Stimulated activated naive CD4-positive, alpha-beta T cell treated with Interleukin-2 at 50 U/mL for 16 hours (primary cell): ENCODE measurements at places on chromosomes 7 and 10.

GRCh38 chr7:5997210-5997808 lies 11.5 kb downstream of the PMS2 start:
- DNase-seq: peak; percentile 20

DNA sequence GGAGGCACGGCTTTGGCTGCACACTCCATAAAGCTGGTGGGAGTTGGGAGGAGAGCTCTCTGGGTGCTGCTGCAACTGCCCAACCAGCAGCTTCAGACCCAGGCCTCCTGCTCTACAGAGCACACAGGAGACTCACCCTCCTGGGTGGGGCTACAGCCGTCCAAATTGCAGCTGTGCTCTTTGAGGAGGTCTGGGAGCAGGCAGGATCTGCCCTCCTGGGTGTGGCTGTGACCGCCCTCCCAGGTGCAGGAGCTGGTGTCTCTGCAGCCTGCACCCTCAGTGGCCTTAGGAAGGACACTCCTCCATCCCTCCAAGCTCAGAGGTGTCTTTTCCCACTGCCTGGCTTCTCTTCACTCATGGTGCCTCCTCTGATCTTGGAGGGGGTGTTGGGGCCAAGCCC lies 20.0 kb upstream of the PRF1 start:
- no peak for DNase-seq

- DNase-seq: no peak
Observed at GRCh38 chr7:25399000-25399750, 170.9 kb upstream of the NPVF start.

GRCh38 chr7:117006907-117007684 lies 53.8 kb downstream of the ST7 start:
- DNase-seq: no peak

- no peak for DNase-seq
Observed at GRCh38 chr10:51789118-51789517, 89.7 kb upstream of the CSTF2T start.

GRCh38 chr7:104091242-104091641 lies 101.8 kb upstream of the RELN start:
- DNase-seq: no peak

DNA sequence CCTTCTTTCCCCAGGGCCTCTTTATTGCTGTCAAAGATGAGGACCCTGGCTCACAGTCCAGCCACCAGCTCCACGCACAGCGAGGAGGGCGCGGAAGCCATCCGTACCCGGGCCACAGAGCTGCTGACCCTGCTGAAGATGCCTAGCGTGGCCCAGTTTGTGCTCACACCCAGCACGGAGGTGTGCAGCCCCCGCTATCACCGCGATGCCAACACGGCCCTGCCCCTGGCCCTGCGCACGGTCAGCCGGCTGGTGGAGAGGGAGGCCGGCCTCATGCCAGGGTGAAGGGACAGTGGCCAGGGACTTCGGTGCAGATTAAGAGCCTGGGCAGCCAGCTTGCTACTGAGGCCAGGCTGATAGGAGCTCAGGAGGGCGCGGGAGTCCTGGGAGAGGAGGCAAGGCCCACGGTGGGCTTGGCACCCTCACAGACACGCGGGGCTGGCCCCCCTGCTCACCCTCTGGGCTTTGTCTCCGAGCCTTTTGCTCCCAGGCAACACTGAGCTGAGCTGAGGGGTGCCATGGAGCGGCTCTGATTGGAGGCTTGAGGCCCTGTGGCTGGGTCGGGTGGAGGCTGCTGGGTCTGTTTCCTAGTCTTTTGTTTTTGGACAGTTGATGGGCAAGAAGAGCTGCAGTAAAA lies 15.8 kb downstream of the AP5Z1 start:
- no peak for DNase-seq

GRCh38 chr10:11227103-11227502 lies 209.4 kb downstream of the CELF2 start:
- no peak for DNase-seq

DNA sequence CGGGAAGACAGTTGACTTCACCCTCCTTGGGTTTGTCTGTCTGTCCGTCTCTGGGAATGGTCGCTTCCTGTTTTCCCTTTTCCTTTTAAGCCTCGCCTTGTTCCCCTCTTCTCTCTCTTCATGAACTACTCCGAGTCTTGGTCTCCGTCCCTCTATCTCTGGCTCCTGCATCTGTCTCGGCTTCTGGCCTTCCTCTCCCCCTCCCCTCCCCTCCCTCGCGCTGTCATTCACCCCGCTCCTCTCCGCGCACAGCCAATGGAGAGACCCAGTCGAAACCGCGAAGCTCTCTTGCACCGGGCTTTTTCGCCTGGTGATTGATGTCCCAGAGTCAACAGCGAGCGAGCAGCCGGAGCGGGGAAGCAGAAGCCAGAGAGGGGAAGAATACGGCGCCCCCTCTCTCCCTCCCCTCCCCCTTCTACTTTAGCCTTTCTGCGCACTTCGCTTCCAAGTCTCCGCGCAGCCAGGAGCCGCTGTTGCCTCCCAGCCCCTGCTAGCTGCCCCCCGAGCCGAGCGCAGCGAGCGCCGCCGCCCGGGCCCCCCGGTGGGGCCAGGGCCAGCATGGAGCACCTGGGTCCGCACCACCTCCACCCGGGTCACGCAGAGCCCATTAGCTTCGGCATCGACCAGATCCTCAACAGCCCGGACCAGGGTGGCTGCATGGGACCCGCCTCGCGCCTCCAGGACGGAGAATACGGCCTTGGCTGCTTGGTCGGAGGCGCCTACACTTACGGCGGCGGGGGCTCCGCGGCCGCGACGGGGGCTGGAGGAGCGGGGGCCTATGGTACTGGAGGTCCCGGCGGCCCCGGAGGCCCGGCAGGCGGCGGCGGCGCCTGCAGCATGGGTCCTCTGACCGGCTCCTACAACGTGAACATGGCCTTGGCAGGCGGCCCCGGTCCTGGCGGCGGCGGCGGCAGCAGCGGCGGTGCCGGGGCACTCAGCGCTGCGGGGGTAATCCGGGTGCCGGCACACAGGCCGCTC lies at the start of gene TLX1:
Gene TLX1 (plus strand): TSS at position 317 of the 978 bp plus-strand sequence. CDS start 242 bp downstream, at position 559.
- DNase-seq: no peak

DNA sequence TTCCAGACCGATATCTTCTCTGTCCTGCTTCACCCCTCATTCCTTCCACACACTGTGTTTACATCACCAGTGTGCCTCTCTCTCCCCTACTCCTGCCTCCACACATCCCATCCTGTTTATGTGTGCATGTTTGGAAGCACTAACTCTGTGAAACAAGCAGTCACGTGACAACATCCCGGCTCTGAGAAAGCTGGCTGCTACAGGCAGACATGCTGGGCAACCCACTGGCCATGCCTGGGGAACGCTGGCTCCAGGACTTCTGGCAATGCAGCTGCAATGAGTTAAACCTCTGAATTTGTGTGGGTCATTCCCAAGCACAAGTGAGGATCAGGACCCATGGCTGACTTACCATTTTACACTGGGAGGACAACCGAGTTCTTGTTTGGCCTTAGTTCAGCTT lies 74.0 kb downstream of the WNT2 start:
- no peak for DNase-seq
